Epithelial cell of esophagus (primary cell): ENCODE measurements at places on chromosomes 6 and 20.
A peak's percentile ranks its signal among the peaks of the same experiment; 100 is the strongest.

DNA sequence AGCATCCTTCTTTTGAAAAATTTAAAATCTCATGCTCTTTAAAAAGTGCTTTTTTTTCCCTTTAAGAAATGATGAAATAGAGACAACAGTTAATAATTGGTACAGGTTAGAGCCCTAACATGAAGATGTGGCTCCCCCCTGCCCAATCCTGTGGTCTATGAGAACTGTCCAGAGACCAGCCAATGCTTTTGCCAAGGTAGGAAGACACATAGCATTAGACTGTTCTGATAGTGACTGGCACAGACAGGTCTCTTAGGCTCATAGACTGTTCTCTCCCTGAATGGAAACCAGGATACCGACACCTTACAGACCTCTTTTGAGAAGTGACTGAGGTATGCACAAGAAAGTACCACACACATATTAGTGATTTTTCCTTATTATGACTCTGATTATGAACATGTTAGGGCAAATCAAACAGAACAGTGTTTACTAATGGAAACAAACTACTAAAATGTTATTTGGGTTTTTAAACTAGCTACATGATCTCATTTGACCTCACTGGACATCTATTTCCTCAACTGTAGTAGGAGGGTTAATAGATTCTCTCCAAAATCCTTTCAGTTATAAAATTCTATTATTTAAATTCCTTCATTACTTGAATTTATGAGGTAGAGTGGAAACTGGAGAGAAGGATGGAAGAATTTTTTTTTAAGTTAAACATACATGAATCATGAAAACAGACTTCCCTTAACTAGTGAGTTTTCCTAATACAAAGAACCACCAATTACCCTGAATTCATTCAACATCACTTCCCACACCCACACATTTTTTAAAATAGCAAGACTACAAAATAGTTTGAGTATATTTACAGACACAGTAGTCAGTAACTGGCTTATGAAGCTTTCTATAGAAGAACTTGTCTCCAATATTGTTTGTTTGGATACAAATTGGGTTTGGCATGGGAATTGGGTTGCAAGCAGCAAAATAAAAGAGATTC, 120.4 kb downstream of the OGFRL1 start:
- peak; percentile 24 for DNase-seq

GRCh38 chr6:157754351-157754750, 68.7 kb upstream of the SNX9 start:
- DNase-seq, result no peak

- peak; percentile 40 for DNase-seq
These were observed 32.5 kb downstream of the TOP1 start for GRCh38 chr20:41061155-41061554.

GRCh38 chr20:16476032-16476431, 97.2 kb downstream of the KIF16B start:
- DNase-seq, result peak; percentile 66

DNA sequence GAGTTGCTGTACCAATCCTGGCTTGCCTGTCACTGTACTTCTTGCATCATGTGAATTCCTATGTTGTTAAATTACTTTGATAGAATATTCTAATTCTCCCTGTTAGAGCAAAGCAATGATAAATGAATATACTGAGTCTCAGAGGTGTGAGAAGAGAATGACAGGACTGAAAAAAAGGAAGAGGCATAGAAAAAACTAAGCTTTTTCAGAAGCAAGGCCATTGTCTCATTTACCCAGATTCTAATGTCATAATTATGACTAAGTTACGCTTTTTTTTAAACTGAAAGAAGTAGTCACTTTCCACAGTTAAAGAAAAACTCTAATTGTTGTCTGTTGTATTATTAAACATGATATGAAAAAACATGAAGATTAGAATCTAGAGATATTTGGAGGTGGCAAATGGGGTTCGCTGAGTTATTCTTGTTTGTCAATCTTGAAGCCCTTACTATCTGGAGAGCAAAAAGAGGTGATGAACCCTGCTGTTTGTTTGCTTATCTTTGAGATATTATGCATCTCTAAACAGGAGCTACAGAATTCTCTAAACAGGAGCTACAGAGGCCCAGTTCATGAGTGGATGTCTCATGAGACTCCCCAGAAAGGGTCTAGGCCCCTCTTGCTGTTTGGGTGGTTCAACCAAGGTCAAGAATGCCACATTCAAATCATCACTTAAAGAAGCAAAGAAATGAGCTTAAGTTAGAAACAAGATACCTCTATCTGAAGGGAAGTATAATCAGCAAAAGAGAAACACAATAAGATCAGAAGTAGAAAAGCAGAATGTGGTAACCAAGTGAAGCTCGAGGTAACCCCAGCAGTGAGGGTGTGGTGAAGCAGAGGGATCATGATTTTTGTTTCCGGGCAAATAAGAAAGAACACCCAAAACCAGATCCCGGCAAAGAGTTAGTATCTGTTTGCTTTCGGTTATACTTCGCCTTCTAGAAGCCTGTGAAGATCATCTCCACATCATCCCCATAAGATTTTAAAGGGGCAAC, 33.3 kb upstream of the THEMIS start:
- no peak for DNase-seq

GRCh38 chr20:22404419-22405170, 179.8 kb downstream of the FOXA2 start:
- DNase-seq, result peak; percentile 9

GRCh38 chr20:31842471-31843157, 2.8 kb downstream of the FOXS1 start:
- no peak for DNase-seq

- no peak for DNase-seq
These were observed 14.9 kb downstream of the CRISP2 start for GRCh38 chr6:49698478-49698877.

- no peak for DNase-seq
These were observed 18.5 kb downstream of the FRMD1 start for GRCh38 chr6:168060521-168060931.

DNA sequence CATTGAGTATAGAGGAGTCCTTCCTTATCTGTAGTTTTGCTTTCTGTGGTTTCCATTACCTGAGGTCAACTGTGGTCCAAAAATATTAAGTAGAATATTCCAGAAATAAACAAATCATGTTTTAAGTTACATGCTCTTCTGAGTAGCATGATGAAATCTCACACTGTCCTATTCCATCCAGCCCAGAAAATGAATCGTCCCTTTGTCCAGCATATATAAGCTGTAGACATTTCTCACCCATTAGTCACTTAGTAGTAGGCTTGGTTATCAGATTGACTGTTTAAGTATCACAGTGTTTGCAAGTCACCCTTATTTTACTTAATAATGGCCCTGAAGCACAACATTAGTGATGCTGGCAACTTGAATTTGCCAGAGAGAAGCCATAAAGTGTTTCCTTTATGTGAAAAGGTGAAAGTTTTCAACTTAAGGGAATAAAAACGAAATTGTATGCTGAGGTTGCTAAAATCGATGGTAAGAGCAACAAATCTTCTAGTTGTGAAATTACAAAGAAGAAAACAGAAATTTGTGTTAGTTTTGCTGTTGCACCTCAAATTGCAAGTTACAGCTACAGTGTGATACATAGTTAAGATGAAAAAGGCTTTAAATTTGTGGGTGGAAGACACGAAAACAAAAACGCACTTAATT, 198.6 kb upstream of the SIM1 start:
- peak; percentile 72 for DNase-seq

DNA sequence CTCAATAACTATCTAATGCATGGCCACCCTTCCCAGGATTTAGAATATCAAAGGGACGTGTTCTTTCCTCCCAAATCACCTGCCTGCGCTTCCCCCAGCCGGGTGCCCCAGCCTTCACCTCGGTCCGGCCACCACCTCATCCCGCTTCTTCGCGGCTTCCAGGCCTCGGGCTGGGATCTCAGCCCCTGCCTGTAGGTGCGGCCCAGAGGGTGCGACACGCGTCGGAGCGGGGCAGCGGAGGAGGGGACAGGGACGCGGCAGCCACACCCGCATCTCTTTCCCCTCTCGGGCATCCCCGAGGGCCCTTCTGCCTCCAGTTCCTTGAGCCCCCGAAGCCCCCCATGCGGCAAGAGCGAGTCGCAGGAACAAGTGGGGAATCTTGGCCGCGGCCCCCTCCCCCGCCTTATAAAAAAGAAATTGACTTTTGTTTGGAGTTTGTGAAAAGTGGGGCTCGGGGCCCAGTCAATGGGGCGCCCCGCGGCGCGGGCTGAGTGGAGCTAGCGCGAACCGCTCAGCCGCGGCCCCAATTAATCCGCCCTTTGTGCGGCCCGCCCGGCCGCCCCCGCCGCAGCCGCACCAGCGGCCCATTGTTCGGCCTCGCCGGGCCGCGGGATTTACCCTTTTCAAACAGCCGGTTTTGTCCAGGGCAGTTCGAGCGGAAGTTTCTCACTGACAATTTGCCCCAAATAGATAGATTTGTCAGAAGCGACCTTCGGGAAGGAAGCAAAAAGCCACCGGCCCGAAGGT, 8.4 kb upstream of the NR2E1 start:
- DNase-seq, result no peak

DNA sequence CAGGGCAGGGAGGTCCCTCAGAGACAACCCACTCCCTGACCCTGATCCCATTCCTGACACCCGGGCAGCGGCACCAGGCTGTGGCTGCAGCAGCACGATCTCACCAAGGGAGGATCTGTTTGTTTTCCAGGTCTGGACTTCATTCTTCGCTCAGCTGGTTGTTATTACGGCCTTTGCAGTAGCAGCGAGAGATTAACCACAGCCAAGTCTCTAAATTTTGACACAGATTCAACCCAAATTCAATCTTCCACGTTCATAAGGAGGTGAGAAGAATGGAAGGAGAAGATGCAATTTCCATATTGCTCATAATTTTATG, 91.1 kb upstream of the THBS2 start:
- DNase-seq, result no peak

DNA sequence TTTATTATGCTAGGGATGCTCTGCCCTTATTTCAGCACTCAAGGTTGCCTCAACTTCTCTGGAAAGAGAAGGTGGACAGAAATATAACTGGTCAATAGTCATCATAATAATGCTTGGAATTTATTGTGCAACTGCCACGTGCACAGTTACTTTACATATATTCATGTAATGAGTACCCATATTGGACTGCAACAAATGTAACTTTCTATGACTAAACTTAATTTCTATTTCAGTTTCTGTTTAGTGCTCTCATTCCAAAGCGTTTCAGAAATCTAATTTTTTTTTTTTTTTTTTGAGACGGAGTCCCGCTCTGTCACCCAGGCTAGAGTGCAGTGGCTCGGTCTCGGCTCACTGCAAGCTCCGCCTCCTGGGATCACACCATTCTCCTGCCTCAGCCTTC, 28.3 kb upstream of the CD83 start:
- DNase-seq, result no peak

DNA sequence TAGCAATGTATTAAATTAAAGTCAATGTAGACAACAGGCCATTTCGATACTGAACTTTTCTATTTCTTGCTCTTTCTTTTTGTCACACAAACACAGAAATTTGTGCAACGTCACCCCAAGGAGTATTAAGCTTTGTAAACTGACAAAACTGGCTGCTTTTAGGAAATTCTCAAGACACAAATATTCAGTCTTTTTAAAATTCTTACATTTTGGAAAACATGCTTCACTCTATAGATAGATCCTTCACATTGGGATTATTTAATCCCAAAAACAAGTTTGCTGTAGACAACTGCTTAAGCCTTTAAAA, 69.9 kb upstream of the TPD52L1 start:
- DNase-seq, result no peak

GRCh38 chr6:91704531-91704930, 1117.7 kb upstream of the MAP3K7 start:
- peak; percentile 65 for DNase-seq

- DNase-seq, result peak; percentile 71
These were observed 99.3 kb downstream of the LRRC1 start for GRCh38 chr6:53894091-53894490.

DNA sequence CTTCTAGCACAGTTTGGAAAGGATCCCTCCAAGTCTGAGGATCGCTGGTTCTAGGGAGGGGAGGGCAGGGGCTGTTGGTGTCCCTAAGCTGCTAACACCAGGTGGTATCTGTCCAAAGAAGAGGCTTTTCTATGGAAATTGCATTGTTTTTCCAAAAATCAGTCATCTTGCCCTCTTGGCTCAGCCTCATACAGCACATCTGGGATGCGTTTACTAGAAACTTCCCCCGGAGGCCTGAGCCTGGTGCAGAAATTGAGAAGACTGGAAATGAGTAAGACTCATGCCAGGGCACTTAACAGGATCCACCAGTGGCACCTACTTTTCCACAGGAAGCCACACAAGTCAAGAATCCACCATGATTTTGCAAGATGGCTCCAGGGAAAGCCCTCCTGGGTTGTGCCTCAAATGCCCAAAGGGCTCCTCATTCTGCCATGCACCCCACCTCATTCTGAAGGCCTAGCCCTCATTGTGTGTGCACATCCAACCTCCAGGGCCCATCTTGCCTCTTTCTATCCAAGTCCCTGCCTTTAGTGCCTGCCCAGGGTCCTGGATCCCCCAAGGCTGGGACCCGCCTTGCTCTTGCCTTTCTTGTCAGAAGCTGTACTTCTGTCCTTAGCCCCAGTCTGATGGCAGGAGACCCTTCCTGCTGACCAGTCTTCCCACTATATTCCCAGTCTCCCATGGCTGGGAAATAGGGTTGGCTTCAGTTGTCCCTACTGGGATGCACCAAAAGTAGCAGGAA, 97.6 kb downstream of the MRPL14 start:
- no peak for DNase-seq

GRCh38 chr6:75613056-75613501, 11.4 kb downstream of the SENP6 start:
- no peak for DNase-seq

DNA sequence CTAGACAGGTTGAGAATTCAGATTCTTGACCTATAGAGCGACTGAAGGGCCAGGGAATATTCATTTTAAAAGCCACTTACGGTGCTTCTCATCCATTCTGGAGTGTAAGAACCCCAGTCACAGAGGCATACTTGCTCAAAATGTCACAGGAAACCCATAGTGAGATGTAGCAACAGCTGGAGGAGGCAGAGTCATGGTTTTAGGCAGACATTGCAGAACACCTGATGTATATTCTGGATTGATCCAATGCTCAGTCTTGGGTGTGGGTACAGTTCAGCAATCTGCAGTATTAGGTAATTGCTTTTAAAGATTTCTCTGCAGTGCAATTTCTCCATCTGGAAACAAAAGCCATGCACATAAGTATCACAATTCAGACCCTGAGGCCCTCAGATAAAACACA, 137.4 kb upstream of the SLC22A23 start:
- DNase-seq, result peak; percentile 55

DNA sequence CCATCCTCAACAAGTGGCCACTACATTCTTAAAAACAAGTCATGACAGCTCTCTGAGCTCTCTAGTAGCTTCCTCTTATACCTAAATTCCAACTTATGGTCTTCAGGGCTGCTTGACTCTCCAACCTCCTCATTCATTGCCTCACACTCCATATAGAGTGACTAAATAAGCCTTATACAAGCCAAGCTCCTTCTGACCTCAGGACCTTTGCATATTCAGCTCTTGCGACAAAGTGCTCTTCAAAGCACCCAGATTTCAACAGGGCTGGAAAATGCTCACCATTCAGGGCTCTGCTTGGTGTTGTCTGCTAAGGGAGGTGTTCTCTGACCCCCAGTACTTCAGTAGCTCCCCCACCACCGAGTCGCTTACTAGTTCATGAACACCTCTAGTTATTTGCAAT, 3.7 kb downstream of the TREML2 start:
- DNase-seq, result no peak

GRCh38 chr6:33766921-33767907, 20.5 kb upstream of the IP6K3 start:
- DNase-seq, result no peak
